ENCODE measurements at places on chromosomes 4 and X.

- DNase-seq, result no peak
These were observed 142.2 kb downstream of the SOWAHB start for GRCh38 chr4:76755756-76756155.

DNA sequence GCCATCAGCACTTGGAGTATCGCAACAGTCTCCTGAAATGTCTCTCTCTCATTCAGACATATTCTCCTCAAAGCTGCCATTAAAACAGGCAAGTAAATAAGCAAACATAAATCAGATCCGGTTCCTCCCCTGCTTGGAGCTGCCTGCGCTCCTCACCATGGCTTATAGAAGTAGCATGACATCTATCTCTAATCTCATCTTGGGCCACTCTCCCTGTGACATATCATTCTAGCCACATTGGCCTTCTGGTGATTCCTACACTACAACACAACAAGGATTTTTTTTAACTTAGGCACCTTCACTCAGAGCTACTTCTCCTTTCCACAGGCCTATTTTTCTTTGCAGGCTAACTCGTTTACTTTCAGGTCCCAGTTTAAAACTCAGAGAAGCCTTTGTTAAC, 387.9 kb downstream of the ARHGAP24 start:
- no peak for DNase-seq

- no peak for DNase-seq
These were observed 1.0 kb upstream of the PDGFRA start for GRCh38 chr4:54228056-54228527.

GRCh38 chrX:810186-810585, 179.6 kb downstream of the SHOX start:
- no peak for DNase-seq

- DNase-seq, result no peak
These were observed 85.6 kb upstream of the KIT start for GRCh38 chr4:54572152-54572542.
